ENCODE measurements at places on chromosomes 6 and 20. TPM values are rescaled to one million over a fixed set of nuclear protein-coding genes. Genes with fewer than 3 reads are reported as not detected.

GRCh38 chr6:39490108-39490507 lies 167.6 kb upstream of the KCNK16 start:
- no peaks in the 10 kb centered on the region for H3K36me3 ChIP-seq
- no peaks in the 10 kb centered on the region for H3K27me3 ChIP-seq
- DNase-seq, result no peak
- H3K4me1 ChIP-seq, result peaks cover 8% of the 10 kb centered on the region

- H3K27me3 ChIP-seq, result no peaks in the 10 kb centered on the region
- no peaks in the 10 kb centered on the region for H3K36me3 ChIP-seq
- H3K4me1 ChIP-seq, result no peaks in the 10 kb centered on the region
Observed at GRCh38 chr20:12321736-12322135, 404.0 kb downstream of the BTBD3 start.

Gene NRN1
- total RNA-seq, result not detected

Gene INSM1
- total RNA-seq, result not detected

Gene COX4I2
- 0.34 TPM for total RNA-seq

Gene DTNBP1
- total RNA-seq, result 19.0 TPM

- peak overlapping the region; percentile 91 for H3K4me3 ChIP-seq
- peak; percentile 75 for DNase-seq
- peaks cover 14% of the 10 kb centered on the region for H3K36me3 ChIP-seq
- peak overlapping the region; percentile 100 for H3K27ac ChIP-seq
- H3K27me3 ChIP-seq, result no peaks in the 10 kb centered on the region
Observed at GRCh38 chr6:32968867-32969684, 682 bp downstream of the BRD2 start.

All from mesothelial cell of epicardium (in vitro differentiated cells).